ENCODE measurements at places on chromosomes 4 and X. TPM values are rescaled to one million over a fixed set of nuclear protein-coding genes. Genes with fewer than 3 reads are reported as not detected.

HELQ gene
- total RNA-seq, result 23.4 TPM

SPANXN3 gene
- not detected for total RNA-seq

GPAT3 gene
- total RNA-seq, result 11.5 TPM

CEP44 gene
- total RNA-seq, result 15.7 TPM

AR gene
- 35.0 TPM for total RNA-seq

GPR143 gene
- total RNA-seq, result 1.4 TPM

- no peak for DNase-seq
These were observed at the start of gene GPR82 for GRCh38 chrX:41723826-41724225. TSS of gene GPR82 (plus strand) at chrX:41724181. CDS start at chrX:41727027, 2,846 bp downstream.

DNA sequence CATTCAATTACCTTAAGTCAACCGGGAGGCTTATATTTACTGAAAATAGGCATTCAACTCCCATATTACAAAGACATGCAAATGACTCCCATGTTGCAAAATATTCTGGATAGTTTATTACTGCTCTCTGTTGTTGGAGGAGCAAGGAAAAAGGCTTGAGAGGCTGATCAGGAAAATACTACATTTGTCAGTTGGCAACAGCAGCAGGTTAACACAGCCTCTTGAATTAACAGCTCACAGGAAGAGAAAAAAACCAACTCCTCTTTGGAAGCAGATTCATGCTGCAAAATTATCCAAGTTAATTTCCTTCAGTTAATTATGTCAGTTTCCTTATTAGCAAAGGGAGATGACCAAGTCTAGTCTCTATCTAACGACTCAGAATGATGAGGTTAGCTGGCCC is 238.9 kb downstream of the MAML3 start:
- DNase-seq, result no peak

GRCh38 chr4:67684839-67685531 is 16.0 kb downstream of the UBA6 start:
- no peak for DNase-seq

GRCh38 chr4:103915224-103915869 is 195.6 kb upstream of the TACR3 start:
- no peak for DNase-seq

- no peak for DNase-seq
These were observed 93.4 kb downstream of the SPCS3 start for GRCh38 chr4:176413171-176413570.

- no peak for DNase-seq
These were observed 5.2 kb downstream of the APLN start for GRCh38 chrX:129649268-129650182.

DNA sequence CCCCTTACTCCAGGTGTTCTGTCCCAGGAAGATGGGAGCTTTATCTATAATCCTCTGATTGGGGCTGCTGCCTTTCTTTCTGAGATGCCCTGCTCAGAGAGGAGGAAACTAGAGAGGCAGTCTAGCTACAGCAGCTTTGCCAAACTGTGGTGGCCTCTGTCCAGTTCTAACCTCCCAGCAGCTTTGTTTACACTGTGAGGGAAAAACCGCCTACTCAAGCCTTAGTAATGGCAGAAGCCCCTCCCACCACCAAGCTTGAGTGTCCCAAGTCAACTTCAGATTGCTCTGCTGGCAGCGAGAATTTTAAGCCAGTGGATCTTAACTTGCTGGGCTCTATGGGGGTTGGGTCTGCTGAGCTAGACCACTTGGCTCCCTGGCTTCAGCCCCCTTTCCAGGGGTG is 394.9 kb upstream of the PABPC5 start:
- DNase-seq, result no peak

GRCh38 chr4:188611143-188611542 is 471.9 kb downstream of the TRIML1 start:
- DNase-seq, result no peak
